ENCODE measurements at places on chromosomes 4 and X.
A peak's percentile ranks its signal among the peaks of the same experiment; 100 is the strongest.

DNA sequence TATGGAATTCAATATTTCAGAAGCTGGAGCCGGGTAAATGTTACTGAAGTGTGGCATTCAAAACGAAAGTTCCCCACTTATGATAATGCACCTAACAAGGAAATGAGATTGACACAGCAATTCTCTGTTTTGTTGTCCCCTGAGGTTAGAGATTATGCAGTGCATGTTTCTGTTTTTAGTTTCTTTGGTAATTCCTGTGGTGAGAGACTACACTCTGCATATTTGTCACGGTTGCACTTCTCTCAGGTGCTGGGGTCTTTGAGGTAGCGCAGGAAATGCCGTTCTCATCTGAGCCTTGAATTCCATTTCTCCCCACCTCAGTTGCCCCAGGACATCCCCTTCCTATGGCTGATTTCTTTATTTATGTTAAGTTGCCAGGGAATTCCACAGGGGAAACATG, 15.3 kb upstream of the BEND4 start:
- DNase-seq: no peak

DNA sequence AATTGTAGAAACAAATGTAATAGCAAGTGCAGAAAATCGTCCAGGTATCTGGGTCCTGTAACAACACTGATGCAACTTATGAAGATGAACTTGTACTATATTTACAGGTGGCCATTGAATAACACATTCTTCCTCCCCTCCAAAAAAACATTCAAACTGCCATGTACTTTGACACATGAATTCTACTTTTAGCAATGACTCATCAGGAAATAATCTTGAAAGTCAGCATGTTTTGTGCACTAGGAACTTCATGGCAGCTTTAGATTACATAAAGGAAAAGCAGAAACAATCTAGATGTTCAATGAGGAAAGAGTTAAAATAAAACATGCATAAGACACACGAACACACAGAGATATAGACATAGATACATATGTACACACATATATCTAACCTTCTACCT, 2.5 kb downstream of the PABPC1L2A start:
- no peak for DNase-seq

GRCh38 chr4:18404642-18405041, 383.1 kb upstream of the LCORL start:
- no peak for DNase-seq

- DNase-seq: no peak
Measured at GRCh38 chrX:84153538-84153937, 34.5 kb downstream of the RPS6KA6 start.

GRCh38 chr4:86502081-86502480, 92.0 kb upstream of the PTPN13 start:
- peak; percentile 51 for DNase-seq

DNA sequence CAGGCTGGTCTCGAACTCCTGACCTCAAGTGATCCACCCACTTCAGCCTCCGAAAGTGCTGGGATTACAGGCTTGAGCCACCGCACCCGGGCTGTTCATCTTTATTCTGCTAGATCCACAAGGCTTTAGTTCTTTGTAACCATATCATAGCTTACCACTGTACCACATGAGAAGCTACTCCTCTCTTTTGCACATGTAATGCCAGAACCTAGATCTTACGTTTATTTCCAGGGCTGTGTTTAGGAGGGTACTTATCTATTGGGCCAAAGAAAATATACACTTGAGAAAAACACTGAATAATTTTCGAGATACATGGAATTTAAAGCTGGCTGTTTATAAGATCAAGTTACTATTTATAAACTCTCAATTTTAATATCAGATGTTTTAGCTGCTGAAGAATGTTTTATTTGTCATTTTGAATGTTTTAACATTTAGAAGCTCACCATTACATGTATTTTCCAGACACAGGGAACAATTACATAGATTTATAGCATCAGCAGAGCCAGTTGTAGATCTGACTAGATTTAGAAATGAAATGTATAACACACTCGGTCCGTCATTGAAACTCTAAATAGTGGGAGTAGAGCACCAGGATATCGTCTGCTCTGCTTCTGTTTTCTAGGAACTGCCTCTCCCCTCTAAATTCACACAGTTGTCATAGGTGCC, 155.3 kb upstream of the HAND2 start:
- DNase-seq: no peak

DNA sequence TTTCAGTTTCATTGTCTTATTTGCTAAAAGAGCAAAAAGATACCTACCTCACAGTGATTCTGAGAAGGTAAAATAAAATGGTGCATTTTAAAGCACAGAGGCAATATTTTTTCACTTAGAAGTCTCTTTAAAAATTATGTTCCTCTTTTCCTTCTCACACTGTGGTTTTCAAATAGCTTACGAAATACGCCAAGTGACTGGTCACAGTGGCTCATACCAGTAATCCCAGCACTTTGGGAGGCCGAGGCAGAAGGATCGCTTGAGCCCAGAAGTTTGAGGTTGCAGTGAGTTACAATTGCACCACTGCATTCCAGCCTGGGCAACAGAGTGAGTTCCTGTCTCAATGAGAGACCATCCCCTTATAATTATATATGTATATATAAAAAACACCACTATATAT, 372.6 kb downstream of the FBXO8 start:
- no peak for DNase-seq

DNA sequence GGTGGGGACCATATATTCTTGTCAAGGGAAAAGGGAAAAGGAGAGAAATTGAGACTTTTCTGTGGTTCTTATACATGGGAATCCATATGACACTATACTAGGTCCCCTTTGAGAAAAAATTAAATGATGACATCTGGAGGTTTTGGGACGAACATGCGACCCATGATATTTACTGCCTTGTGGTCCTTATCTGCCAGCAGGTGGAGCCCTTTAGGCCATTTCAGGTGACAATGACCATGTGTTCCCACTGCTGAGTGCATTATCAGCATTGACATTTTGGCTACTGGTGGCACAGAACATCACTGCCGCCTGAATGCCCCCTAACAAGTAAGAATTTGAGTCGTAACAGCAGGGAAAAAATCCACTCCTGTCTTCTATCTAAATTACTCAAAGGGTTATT, 843.4 kb downstream of the FSTL5 start:
- DNase-seq: peak; percentile 18

GRCh38 chr4:147461161-147461560, 19.7 kb upstream of the EDNRA start:
- peak; percentile 41 for DNase-seq

GRCh38 chr4:171473155-171473554, 340.0 kb upstream of the GALNTL6 start:
- DNase-seq: no peak

DNA sequence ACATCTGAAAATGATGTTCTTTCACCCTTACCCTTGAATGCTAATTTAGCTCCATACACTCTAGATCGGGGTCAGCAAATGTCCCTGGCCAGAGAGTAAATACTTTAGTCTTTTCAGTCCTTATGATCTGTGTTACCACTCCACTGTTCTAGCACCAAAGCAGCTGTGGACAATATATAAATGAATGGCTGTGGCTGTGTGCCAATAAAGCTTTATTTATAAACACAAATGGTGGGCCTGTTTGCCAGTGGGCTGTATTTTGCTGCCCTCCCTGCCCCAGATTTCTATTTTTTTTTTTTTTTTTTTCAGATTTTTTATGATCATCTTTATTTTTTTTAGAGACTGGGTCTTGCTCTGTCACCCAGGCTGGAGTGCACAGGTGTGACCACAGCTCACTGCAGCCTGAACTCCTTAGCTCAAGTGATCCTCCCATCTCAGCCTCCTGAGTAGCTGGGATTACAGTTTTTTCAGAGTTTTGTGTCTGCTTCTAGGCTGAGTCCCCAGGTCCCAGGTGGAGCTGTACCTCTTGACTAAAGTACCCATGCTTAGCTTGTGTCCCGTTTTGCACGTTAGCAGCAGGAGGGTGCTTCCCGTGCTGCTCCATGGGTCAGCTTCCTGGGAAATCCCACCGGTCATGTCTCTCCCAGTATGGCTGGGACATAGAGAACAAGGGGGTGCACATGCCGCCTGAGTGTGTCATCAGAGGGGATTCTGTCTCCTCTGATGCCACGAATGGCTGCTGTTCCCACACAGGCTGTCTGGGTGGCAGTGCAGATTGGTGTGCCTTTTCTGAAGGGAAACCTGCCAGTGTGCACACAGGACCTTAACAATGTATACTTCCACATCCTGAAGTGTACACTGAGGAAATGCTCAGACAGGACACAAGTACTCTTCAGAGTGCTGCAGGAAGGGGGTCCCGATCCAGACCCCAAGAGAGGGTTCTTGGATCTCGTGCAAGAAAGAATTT, 16.0 kb upstream of the GRPEL1 start:
- no peak for DNase-seq

GRCh38 chr4:108972613-108973283, 209.9 kb upstream of the ETNPPL start:
- no peak for DNase-seq

DNA sequence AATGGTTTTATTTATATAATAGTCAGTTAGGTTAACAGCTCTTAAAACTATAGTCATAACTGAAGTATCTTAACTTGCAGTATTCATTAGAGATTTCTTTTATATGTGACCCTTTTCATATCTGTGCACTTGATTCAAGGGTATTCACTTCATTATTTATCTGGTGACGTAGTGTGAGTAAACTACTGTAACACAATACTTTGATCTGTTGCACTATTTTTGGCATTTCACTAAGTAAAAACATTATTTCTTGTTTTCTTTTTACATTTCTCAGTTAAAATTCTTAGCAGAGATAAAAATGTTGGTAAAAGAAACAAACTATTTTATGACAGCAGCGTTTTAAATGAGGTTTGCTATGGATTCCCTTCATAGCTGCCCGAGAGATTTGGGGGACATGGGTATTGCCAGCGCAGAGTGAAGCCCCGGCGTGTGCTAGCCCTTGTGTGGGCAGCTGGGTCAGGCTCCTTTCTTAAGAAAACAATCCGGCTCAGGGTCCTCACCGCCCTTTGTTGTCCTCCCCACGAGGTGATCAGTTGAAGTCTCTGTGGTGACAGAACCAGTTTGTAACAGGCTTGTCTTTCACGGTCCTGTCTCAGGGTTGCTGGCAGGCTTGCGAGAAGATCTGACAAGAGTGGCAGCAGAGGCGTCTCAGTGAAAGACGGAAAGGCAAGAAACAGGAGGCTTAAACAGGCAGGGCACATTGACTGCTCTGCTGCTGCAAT, 293.4 kb downstream of the BMPR1B start:
- DNase-seq: no peak

- peak; percentile 88 for DNase-seq
Measured at GRCh38 chrX:2385224-2385623, 115.6 kb downstream of the DHRSX start.

GRCh38 chr4:6197433-6198174, 2.7 kb downstream of the JAKMIP1 start:
- no peak for DNase-seq

DNA sequence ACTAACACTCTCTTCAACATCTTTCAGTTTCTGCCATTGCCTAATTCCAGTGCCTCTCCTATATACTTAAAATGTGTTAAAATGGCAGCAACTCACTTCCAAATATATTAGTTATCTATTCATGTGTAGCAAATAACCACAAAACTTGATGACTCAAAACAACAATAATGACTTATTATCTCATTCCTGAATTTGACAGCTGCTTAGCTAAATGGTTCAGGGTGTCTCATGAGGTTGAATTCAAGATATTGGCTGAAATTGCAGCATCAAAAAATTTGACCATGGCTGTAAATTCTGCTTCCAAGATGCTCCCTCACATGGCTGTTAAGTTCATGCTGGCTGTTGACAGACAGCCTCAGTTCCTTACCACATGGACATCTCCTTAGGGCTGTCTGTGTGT, 25.3 kb downstream of the PITX2 start:
- DNase-seq: no peak

GRCh38 chr4:4418676-4419390, 31.9 kb downstream of the NSG1 start:
- no peak for DNase-seq

- DNase-seq: peak; percentile 91
Measured at GRCh38 chrX:30620980-30621618, 32.1 kb upstream of the GK start.

DNA sequence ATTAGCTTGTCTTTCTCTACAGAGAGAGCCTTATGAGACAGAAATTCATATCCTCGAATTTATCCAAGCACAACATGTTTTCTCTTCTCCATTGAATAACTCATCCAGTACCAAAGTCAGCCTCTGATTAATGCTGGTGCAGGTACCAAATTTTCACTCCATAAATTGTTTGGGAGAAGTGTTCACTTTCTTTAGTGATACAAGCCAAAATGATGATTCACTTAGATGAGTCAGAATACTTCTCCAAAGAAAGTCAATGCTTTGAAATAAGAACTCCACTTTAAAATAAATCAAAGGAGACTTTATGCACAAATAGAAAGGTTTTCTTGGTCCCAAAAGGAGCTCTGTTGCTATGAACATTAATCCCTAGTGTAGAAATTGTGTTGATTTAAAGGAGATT, 60.2 kb downstream of the MAOB start:
- DNase-seq: peak; percentile 11

- no peak for DNase-seq
Measured at GRCh38 chr4:129314781-129315180, 218.8 kb downstream of the C4orf33 start.

- no peak for DNase-seq
Measured at GRCh38 chrX:150642423-150642822, 50.8 kb upstream of the MTMR1 start.

DNA sequence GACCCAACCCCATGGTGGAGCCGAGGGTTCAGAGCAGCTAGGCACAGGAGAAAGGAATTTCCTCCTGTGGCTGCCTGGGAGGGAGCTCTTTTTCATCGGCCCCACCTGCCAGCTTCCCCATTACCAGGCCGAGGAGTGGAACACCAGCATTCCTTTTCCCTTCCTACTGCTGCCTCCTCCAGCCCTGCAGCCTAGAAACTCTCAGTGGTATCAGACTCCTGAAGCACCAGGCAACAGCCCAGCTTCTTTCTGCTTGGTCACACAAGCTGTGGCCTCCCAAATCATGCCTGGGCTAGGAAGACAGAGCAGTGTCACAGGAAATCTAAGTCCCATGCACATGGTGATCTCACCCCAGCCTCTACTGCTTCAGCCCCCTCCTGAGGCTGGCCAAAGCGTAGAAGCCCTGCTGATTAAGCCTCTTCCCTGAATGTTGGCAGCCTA, 30.1 kb downstream of the RTL5 start:
- DNase-seq: no peak

DNA sequence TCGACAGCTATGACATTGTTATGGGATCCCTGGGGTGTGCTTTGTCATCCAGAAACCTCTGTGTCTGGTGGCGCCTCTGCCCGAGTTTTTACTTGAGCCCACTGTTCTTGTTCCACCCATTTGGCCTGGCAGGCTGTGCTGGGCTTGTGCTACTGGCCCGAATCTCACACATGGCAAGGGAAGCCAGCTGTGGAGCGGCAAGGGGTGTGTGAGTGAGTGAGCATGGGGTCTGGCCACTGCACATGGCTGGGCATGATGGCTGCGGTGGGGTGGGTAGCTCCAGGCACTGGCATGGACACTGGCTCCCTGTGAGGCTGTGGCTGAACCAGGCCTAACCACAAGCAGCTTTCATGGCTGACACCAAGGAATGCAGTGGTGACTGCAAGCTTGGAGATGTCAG, 89.2 kb downstream of the DACH2 start:
- DNase-seq: no peak

DNA sequence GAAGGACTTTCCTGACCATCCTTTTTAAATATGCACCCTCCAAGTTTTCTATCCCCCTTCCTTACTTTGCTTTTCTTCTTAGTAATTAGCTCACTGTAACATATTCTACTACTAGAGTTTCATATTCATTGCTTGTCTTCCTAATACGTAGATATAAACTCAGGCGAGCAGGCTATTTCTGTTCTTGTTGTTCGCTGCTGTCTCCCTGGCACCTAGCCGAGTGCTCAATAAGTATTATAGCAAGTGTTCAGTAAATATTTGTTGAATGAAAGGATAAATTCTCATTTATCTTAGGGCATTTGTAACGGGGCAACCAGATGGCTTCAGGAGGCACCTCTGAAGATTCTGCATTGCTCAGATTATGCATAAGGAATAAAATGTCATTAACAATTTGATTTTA, 6.8 kb upstream of the RHOH start:
- DNase-seq: no peak
